MV-4-11 (cell line): ENCODE measurements at places on chromosomes 7 and 10.

- DNase-seq, result peak; percentile 73
These were observed 2.1 kb upstream of the SAMD9L start for GRCh38 chr7:93150200-93150835.

DNA sequence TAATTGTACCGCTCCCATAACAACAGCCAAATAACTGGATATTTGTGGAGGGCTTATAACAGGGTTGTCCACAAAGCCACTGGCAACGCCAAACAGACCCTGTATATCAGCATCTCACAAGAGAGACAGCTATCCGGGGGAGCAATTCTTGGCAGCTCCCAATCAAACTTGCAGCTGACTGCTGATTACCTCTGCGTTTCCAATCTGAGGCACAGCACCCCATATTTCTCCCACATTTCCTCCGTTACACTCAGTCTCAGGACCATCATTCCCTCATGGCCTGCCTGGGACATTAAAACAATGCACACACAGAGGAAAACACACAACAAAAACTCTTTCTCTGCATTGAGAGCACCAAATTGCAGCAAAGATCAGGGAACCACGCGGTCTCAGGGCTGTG lies 67.8 kb upstream of the SDK1 start:
- no peak for DNase-seq

- DNase-seq, result no peak
These were observed 21.5 kb downstream of the UROS start for GRCh38 chr10:125801574-125801973.

DNA sequence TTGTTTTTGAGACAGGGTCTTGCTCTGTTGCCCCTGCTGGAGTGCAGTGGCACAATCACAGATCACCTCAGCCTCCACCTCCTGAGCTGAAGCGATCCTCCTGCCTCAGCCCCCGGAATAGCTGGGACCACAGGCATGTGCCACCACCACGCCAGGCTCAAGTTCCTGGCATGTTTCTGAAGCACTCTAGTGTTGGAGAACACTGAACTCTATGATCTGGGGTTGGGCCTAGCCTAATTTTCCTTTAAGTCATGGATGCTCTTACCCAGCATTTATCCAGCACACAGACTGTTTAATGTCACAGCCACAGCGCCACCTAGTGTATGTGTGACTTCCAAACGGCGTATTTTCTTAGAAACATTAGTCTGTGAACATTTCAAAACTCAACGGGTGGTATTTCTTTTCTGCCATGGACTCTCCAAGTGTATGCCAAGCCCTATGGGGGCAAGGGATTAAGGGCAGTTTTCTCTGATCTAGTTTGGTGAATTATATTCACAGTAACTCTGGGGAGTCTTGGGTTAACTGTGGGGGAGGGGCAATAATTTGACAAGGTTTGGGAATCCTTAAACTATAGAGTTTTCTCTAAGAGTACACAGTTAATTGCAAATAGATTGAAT lies 91.8 kb downstream of the CREM start:
- peak; percentile 72 for DNase-seq

- DNase-seq, result no peak
These were observed 1.2 kb upstream of the BLNK start for GRCh38 chr10:96272316-96273280.

DNA sequence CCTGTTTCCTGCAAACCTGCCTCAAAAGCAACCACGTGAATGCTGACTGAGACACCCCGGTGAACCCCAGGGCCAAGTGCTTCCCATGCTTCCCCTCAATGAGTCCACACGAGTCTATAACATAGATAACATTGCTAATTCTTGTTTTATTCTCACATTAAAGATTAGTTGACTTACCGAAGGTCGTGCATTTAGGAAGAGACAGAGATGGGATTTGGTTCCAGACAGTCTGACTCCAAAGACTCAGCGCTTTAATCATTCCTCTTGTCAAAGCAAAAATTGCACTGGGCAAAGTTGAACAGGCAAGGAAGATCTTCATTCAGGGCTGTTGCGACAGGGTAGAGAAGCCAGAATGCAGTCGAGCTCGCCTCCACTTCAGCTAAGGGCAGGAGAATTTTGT lies 435.6 kb upstream of the C7orf33 start:
- DNase-seq, result no peak

DNA sequence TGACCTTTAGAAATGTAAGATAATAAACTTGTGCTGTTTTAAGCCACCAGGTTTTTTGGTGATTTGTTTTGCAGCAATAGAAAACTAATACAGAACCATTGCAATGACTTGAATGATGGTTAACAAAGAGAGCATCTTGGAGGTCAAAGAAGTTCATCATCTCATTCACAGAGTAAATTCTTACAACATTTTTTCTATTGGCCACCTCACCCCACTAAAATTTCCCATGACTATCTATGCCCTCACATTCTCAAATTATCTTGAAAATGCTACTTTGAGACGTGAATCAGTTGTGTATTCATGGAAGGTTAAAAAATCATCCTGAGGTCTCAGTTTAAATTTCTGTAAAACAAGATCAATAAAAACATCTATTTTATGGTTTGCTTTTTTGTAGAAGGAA lies 754.2 kb downstream of the SORCS1 start:
- no peak for DNase-seq

DNA sequence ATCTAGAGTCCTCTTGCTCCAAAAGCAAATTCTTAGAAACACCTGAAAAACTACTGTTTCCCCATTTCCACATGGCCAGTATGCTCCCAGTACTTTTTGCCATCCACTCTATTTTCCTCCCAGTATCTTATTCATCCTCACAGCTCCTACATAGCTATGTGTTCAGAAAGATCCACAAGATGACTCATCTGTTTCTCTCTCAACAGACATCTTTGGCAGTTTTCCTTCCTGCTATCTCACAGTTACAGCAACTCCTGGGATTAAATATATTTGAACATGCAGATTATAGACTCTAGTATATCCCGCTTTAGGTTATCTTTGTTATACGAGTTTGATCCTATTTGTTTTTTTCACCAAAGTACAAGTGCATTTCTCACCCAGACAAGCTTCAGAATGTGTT lies 675.6 kb upstream of the POT1 start:
- no peak for DNase-seq

DNA sequence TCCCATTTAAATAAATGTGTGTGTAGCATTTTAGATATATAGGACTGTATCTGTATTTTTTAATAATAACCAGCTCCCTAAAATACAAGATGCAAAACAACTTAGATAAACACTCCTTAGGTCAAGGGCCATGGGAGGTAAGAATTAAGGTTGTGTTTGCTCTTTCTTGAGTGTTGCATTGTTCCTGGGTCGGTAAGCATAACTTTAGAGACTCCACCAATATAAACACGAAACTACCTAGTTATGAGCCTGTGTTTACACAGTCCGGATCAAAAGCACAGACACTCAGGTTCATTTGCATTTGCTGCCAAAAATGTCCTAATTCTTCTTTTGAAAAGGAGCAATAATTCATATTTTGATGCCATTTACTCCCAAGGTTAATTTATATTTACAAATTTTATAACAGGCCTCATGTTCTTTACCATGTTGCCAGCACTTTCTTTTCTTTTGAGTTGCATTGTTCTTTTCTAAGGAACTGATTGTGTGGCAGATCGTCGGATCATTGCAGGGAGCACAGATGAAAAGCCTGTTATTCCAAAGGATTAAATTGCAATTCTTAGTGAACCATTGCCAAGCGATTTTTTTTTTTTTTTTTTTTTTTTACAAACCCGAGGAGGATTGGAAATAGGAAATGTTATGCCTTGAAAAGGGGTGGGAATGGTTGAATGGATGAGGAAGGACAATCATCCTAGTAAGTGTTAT lies 45.8 kb upstream of the GLCCI1 start:
- no peak for DNase-seq

DNA sequence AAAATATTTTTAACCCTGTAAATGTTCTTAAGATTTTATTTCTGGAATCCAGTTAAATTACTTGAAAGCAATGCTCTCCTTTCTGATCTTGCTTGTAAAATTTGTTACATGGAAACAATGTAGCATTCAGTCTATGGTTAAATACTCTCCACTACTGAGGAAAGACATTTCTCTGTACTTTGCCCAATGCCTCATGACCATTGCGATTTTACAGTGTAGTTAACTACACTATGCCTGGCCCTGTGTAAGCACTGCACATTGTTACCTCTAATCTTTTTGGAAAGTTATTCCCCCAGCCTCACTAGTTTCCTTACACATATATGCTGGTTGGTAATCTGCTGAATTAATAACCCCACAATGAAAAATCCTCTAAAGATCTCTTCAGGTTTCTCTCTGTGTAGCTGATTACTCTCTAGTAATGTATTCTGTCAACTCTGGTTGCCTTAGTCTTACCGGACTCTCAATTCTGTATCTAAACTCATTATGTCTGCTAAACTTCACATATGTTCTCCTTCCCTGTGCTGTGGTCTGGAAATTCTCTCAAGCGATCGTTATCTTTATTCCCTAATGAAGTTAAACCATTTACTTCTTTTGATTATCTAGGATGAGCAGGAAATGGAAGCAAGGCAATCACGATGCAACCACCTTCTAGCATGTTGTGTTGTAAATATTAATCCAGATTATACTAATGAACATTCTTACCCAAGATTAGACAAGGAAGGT lies 58.7 kb upstream of the TMEM106B start:
- no peak for DNase-seq

- no peak for DNase-seq
These were observed at the start of gene HPSE2 for GRCh38 chr10:99235658-99236626. Gene HPSE2 (minus strand): TSS chr10:99235852.

- DNase-seq, result no peak
These were observed 348.8 kb downstream of the GALNT17 start for GRCh38 chr7:71480791-71481190.

GRCh38 chr10:118264838-118265470 lies 77.2 kb downstream of the FAM204A start:
- no peak for DNase-seq
